ENCODE measurements at places on chromosomes 1 and 21.
A peak's percentile ranks its signal among the peaks of the same experiment; 100 is the strongest.

- DNase-seq, result no peak
These were observed 594.6 kb upstream of the ZP4 start for GRCh38 chr1:238485057-238485911.

- no peak for DNase-seq
These were observed 16.2 kb downstream of the ITGB3BP start for GRCh38 chr1:63506782-63507181.

DNA sequence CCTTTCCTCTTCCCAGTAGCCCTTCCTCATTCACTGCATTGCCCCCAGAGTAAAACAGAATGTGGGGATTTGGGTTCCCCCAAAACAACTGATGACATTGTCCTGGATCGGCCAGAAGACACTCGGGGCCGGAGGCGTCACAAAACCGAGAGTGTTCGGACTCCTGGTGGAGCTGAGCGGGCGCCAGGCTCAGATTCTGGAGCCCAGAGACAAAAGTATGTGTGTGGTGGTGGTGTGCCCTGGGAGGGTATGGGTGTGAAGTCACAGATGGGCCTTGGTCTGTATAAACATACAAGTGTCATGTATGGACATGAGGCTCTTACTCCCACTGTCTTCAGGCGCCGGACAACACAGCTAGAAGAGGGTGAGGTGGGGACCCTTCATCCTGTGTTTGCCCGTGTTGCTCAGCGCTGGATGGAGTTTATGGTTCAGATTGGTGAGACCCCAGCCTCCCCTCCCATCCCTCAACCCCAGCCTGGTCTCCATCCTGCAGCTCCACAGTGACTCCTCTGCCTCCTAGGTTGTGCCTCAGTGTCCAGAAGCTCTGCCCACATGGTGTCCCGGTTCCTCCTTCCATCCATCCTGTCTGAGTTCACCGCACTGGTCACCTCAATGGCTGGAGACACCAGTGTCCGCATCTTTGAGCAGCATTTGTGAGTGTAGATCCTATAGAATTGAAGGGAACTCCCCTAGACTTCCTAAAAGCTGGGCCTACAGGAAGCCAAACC is 12.4 kb downstream of the HYI start:
- no peak for DNase-seq

DNA sequence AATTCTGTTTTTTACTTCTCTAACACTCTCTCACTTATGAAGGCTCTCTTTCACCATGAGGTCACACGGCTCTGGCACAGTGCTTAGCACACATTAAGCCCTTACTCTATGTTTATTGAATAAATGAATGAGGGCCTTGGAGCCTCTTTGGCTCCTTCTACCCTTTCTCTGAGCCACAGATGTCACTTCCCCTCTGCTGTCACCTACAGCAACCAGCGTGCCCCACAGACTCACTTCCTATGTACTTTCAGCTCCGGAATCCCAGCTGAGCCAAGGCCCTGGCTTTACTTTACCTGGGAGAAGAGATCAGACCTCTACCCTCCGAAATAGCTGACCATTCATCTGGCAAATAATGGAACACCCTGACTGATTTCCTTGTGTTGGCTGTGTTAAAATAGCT is 53.7 kb upstream of the HMCN1 start:
- DNase-seq, result no peak

DNA sequence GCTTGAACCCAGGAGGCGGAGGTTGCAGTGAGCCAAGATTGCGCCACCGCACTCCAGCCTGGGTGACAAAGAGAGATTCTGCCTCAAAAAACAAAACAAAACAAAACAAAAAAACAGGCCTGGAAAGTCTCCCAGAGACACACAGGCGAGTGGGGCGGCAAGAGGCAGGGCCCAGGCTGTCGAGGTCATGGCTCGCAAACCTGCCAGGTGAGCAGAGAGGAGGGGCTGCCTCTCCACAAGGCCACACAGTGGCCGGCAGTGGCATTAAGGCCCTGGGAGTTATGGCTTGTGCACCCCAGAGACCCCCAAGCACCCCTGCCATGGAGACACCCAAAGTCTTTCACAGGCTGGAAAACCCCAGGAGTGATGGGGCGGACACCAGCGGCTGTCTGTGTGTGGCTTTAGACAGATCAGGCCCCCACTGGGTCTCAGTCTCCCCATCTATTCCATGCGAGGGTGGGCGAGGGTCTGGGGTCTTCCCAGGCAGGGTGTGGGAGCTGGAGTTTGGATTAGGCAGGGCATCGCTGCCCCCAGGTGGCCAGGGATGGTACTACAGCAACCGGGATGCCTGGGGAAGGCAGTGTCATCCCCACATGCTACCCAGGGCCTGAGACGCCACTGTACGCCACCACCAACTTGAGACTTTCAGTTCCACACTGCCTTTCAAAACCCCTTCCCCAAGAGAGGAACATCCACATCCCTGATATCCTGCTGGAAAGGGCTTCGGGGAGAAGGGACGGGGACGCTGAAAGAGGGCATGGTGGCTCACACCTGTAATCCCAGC is 7.3 kb upstream of the CTRC start:
- DNase-seq, result no peak

DNA sequence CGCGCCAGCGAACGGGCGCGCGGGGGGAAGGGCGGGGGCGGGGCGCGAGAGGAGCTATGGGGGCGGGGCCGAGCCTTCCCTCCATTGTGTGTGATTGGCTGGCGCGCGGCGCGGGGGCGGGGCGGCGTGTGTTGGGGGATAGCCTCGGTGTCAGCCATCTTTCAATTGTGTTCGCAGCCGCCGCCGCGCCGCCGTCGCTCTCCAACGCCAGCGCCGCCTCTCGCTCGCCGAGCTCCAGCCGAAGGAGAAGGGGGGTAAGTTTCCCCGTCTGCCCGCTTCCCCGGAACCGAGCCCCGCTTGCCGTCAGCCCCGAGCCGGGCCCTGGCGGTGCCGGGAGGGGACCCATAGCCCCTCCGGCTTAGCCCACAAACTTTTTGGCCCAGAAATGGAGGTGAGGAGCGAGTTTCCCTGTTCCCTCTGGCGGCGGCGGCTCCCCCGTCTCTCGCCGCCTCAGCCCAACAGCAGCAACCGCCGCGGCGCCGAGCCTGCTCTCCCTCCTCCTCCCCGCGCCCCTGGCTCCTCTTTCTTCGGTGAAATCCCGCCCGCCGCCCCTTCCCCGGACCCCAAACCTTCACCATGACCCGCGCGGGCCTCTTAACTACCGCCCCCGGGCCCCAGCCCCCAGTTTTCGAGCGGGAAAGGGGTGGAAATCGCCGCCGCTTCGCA is at the start of gene H3-3A:
Gene H3-3A (plus strand): TSS at position 159 of the 666 bp plus-strand sequence. CDS start 1,636 bp downstream, outside the sequence.
- peak; percentile 68 for DNase-seq

DNA sequence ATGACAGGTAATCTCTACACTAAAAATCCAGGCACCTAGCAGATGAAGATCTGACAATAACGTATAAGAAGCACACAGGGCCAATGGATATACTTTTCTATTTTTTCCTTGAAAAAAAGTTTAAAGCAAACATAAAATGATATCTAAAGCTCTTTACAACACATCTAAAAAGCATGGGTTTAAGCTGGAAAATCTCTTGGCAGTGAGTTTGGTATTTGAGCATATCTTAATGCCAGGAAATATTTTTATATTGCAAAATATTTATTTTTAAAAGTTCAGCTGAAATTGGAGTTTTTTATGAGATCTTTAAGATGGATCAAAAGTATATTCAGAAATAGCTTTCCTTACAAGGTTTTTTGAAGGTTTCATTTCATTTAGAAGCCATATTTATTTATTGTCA is 40.5 kb downstream of the SLC5A9 start:
- DNase-seq, result no peak

- no peak for DNase-seq
These were observed 25.7 kb downstream of the GPR161 start for GRCh38 chr1:168110896-168111545.

GRCh38 chr1:47487850-47488450 is 50.1 kb downstream of the FOXD2 start:
- DNase-seq, result no peak

DNA sequence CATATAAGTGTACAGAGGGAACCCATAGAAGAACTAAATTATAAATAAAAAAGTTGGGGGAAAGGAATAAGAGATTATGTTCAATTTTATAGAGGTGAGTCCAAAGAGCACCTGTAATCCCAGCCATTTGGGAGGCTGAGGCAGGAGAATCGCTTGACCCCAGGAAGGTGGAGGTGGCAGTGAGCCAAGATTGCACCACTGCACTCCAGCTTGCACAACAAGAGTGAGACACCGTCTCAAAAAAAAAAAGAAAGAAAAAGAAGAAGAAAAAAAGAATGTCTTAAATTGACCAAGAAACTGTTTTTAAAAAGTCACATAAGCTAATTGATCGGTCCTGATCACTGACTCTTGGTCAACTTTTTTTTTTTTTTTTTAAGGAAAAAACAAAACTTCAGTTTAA is 19.1 kb upstream of the ATF3 start:
- no peak for DNase-seq

DNA sequence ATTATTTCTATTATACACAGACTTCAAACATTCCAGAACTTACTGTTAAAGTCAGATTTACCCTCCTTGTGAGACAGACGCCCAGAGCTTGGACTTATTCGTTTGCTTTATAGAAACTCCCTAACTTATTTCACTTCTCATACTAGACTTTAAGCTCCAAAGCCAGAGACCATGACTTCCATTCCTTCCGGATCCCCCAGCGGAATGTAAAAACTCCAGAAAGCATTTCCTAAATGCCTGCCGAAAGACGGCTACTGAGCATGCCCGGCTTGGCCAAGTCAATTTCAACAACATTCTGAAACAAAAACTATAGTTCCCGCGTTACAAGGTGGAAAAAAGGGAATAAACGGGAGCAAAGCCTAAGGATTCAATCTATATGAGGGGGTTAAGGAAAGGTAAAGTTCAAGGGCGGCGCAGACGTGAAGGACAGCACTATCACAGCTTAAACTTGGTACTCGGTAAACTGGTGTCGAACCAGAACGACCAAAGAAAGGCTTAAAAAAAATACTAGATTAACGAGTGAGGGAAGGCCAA is 1.1 kb downstream of the USP48 start:
- no peak for DNase-seq

DNA sequence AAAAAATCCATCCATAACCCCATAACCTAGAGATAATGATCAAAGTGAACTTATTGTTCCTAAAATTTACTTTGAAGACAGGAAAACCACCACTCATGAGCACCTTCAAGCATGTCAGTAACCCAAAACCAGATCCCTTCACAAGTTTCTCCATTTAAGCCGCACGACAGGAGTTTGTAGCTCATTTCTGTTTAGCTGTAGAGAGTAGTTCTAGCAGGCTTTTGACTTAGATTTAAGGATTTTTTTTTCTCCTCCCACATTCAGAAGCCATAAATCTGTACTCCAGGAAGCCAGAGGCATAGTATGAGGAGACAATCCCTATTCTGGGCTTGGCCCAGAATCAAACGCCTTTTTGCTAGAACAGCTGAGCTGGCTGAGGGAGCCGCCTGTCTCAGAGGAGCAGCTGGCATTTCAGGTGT is 25.6 kb downstream of the TOMM20 start:
- DNase-seq, result peak; percentile 10

DNA sequence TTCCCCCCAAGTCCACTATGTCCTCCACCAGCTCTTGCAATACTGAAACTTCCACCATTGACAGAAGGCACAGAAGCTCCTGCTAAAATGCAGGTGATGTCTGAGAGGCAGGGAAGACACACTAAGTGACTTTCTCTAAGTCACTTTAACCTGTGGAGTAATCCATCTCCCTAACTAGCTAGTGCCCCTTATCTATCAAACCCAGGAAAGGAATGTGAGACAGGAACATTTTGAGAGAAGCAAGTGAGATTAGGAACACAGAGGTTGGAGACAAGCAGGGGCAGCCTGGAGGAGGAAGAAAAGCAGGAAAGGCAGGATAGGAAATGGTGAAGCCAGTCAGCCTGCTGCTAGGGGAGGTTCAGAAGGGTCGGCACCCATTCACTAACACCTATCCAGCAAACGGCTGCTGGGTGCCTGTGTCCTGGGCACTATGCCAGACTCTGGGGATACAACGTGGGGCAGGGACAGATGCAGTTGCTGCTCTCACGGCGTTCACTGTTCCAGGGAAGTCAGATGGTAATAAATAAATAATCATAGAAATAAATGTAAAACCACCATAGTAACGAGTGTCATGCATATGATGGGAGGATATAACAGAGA is 7.0 kb downstream of the GPA33 start:
- DNase-seq, result no peak

- DNase-seq, result no peak
These were observed 69.2 kb downstream of the ROR1 start for GRCh38 chr1:63843010-63843409.

DNA sequence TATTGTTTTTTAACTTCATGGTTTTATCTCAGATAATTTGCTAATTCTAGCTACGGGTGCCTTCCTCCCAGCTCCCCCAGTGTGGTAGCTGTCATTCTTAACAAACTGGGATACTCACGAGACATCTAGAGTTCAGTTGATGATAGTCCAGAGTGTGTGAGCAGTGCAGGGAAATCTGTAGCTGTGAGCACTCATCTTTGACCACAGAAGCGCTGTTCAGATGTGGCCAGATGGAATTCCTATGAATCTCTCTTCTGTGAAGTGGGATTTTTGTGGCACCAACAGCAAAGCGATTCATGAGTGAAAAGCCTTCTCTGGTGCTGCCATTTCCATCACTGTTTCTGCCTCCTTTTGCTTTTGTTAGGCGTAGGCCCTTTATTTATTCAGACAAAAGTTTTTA is 125.1 kb downstream of the NFIA start:
- no peak for DNase-seq

DNA sequence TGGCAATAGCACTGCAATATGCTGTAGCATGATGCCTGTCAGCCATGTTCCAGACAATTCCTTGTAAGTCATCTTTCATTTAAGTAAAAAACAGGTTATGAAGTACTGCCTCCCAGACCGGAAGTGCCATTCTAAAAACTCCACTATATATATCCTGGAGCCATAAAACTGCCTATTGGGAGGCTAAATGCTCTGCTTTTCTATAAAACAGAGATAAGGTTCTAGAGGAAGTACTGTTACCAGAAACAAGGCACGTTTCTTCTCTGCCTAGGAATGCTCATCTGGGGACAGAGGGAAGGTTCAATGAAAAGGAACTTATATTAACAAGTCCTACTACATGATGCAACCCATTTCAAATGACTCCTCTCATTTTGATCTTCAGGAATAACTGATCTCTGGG is 66.8 kb downstream of the GPR137B start:
- DNase-seq, result no peak

- no peak for DNase-seq
These were observed 91.5 kb upstream of the ESRRG start for GRCh38 chr1:216814576-216815259.

DNA sequence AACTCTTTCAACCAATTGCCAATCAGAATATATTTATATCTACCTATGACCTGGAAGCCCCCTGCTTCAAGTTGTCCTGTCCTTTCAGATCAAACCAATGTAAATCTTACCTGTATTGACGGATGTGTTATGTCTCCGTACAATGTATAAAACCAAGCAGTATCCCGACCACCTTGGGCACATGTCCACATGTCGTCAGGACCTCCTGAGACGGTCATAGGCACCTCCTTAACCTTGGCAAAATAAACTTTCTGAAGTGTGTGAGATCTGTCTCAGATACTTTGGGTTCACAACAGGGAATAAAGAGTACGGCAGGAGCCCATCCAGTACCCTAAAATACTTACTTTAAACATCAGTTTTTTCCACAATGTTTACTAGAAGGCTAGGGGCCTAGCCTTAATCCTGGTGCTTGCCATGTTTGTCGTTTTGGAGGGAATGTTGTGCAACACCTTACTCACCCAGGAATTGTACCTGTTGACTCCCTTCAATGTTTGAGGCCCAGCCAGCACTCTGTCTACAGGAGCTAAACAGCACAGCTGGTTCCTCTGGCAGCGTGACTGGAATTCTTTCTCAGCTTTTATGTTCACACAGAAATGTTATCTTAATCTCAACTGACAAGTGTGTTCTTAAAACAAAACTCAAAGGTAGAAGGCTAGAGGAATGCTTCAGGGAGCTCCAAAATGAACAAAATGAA is 90.8 kb upstream of the USP25 start:
- DNase-seq, result no peak

- no peak for DNase-seq
These were observed 91.6 kb upstream of the CHODL start for GRCh38 chr21:18153063-18153462.
